Activated CD4-positive, alpha-beta T cell treated with anti-CD3 and anti-CD28 coated beads for 36 hours (primary cell): ENCODE measurements at places on chromosomes 16 and 17.
A peak's percentile ranks its signal among the peaks of the same experiment; 100 is the strongest.

DNA sequence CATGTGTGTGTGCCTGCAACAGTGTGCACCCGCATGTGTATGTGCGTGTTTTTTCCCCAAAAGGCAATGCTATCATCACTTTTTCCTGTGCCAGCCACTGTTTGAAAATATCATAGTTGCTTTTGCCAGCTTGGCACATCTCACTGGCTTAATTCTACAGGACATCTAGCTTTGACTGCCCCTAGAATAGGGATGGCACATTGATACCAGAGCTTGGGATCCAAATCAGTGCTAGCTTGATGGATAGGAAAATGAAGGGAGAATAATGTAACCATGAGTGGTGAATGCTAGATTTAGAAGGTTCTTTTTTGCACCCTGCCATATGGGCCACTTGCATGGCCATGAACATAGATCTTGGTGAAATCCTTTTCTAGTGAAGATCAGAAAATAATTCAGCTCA, 72.7 kb downstream of the HS3ST4 start:
- DNase-seq: no peak
- H3K27me3 ChIP-seq: no peaks in the 10 kb centered on the region
- peaks cover 3% of the 10 kb centered on the region for H3K4me1 ChIP-seq
- no peak overlapping the region for H3K27ac ChIP-seq

- no peak for DNase-seq
- H3K27ac ChIP-seq: no peak overlapping the region
- no peaks in the 10 kb centered on the region for H3K36me3 ChIP-seq
- H3K27me3 ChIP-seq: peaks cover 4% of the 10 kb centered on the region
- no peak overlapping the region for H3K4me3 ChIP-seq
Measured at GRCh38 chr16:66028510-66029216, 337.8 kb upstream of the CDH5 start.

DNA sequence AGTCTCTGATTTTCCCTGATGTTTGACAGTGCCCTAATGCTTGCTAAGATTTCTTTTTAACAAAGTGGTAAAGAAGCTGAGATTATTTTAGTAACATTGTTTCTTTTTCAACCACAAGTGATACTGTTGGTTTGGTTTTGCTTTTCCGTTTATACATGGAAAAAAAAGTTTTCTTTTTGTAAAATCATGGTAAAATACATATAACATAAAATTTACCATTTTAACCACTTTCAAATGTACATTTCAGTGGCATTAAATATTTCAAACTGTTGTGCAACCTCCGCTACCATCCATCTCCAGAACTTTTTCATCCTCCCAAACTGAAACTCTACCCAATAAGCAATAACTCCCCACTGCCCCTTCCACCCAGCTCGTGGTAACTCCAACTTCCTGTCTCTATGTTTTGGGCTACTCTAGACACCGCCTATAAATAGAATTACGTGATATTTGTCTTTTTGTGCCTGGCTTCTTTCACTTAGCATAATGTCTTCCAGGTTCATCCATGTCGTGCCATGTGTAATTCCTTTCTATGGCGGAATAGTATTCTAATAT, 4.6 kb downstream of the CIITA start:
- H3K4me3 ChIP-seq: no peak overlapping the region
- peaks cover 52% of the 10 kb centered on the region for H3K27me3 ChIP-seq
- peaks cover 44% of the 10 kb centered on the region for H3K4me1 ChIP-seq
- H3K36me3 ChIP-seq: no peaks in the 10 kb centered on the region
- no peak for DNase-seq

GRCh38 chr17:62713086-62713881, 85.8 kb downstream of the MRC2 start:
- no peak for DNase-seq
- peaks cover 30% of the 10 kb centered on the region for H3K27me3 ChIP-seq
- H3K27ac ChIP-seq: no peak overlapping the region

- no peak overlapping the region for H3K27ac ChIP-seq
- no peak overlapping the region for H3K4me3 ChIP-seq
- no peak for DNase-seq
- H3K36me3 ChIP-seq: no peaks in the 10 kb centered on the region
- H3K4me1 ChIP-seq: no peaks in the 10 kb centered on the region
- H3K27me3 ChIP-seq: no peaks in the 10 kb centered on the region
Measured at GRCh38 chr16:8430401-8430800, 159.9 kb downstream of the TMEM114 start.

DNA sequence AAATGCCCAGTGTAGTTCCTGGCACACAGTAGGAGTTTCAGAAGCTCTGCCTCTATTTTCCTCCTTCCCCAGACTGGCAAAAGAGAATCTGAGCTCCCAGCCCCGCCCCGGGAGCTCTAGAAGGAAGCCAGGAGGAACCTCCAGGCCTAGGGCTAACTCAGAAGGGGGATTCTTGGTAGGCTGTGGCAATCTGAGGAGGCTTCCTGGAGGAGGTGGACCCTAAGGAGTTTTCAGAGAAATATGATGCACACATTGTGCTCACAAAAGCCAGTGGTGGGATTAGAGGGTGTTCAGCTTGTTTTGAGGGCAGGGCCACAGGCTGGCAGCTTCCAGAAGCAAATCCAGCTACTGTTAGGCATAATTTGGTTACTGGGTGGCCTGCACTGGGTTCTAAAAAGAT, 10.0 kb downstream of the ADGRG1 start:
- no peaks in the 10 kb centered on the region for H3K4me1 ChIP-seq
- H3K27ac ChIP-seq: no peak overlapping the region
- no peaks in the 10 kb centered on the region for H3K36me3 ChIP-seq
- peaks cover 10% of the 10 kb centered on the region for H3K27me3 ChIP-seq
- no peak overlapping the region for H3K4me3 ChIP-seq
- no peak for DNase-seq

DNA sequence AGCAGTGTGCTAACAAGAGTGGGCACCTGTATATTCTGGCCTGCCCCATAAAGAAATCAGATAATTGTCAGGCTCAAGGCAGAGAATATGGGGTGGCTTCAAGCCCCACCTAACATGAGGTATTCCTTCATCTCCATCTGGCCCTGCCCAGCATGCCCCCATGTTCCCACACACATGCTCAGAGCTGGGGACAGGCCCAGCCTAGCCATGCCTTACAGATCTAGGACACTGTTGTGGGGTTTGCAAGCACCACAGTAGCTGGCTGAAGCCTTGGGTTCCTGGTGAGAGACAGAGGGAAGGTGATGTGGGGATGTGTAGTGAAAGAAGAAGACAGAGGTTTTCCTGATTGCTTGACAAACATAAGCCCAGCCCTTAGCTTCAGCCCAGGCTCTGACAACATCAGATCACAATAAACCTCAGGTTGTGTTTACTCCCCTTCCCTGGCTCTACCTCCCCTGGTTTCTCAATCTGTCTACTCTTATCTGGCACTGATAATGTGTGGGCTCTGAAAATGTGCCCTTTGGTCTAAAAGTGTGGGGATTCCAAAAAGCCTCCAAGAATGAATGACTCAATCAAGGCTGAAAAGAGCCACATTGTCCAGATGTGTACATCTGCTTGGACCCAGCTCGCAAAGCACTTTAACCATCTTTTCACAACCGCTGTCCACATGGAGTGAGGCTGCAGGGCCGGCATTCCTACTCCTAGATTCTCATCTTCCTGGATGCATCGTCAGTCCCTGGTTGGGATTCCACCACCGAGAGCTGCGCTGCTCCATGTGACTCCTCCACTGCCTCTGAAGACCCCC, 34.4 kb downstream of the CDRT4 start:
- no peak overlapping the region for H3K4me3 ChIP-seq
- no peak overlapping the region for H3K27ac ChIP-seq
- H3K27me3 ChIP-seq: no peaks in the 10 kb centered on the region
- DNase-seq: no peak
- peaks cover 12% of the 10 kb centered on the region for H3K4me1 ChIP-seq

DNA sequence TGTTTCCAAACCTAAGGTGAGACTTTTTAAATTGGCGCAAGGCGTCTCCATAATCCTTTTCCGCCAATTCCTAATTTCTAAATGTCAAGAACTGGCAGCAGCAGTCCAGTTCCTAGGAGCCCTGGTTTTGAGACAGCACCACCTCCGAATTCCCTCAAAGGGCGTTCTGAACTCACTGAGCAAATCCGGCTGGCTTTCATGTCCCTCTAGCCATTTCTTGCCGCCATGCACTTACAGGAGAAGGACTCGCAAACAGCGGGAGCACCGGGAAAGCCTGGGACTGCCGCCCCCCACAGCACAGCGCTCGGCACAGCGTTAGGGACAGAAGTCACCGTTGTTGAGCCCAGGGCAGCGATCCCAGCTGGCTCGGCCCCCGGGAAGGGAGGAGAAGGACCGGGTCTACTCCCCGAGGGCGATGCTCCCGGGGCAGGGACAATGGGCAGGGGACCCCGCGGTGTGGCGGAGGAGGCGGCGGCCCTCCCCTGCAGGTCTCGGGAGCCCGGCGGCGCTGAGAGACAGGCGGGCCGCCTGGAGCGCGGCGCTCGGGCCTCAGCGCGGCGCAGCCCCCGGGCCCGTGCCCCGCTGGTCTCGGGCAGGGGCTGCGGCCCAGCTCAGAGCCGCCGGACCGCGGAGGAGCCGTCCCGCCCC, 545 bp downstream of the ARHGAP17 start:
- H3K36me3 ChIP-seq: peaks cover 31% of the 10 kb centered on the region
- H3K27ac ChIP-seq: peak overlapping the region; percentile 94
- peak overlapping the region; percentile 96 for H3K4me3 ChIP-seq
- no peaks in the 10 kb centered on the region for H3K27me3 ChIP-seq
- H3K4me1 ChIP-seq: peaks cover 81% of the 10 kb centered on the region

DNA sequence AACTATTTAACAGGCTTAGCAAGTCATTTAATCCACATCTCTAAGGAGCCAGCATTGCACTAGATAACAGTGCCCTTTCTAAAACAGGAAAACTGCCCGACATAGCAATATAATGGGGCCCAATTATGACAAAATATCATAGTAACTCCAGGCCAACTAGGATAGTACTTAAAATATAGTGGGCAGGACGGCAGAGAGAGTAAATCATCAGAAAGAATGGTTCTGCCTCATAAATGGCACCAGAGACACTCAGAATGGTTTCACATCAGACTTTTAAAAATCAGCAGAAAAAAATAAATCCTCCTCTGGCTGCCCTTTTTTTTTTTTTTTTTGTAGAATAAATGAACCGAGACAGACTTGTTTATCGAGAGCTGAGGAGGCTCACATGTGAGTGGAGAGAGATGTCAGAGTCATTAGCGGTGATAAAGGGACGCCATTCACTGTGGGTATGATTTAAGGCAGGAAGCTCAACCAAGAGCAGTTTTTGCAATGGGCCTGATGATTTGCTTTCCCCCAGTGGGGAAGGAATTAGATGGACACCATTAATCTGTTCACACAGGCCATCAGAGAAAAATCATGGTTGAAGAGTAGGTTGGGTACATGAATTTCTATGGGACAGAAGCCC, 62.6 kb downstream of the CPPED1 start:
- no peaks in the 10 kb centered on the region for H3K4me1 ChIP-seq
- no peak overlapping the region for H3K4me3 ChIP-seq
- H3K27ac ChIP-seq: no peak overlapping the region
- no peak for DNase-seq

GRCh38 chr17:82974136-82974952, 105.1 kb upstream of the METRNL start:
- peaks cover 18% of the 10 kb centered on the region for H3K4me1 ChIP-seq
- no peak overlapping the region for H3K27ac ChIP-seq
- no peak overlapping the region for H3K4me3 ChIP-seq
- H3K36me3 ChIP-seq: no peaks in the 10 kb centered on the region

DNA sequence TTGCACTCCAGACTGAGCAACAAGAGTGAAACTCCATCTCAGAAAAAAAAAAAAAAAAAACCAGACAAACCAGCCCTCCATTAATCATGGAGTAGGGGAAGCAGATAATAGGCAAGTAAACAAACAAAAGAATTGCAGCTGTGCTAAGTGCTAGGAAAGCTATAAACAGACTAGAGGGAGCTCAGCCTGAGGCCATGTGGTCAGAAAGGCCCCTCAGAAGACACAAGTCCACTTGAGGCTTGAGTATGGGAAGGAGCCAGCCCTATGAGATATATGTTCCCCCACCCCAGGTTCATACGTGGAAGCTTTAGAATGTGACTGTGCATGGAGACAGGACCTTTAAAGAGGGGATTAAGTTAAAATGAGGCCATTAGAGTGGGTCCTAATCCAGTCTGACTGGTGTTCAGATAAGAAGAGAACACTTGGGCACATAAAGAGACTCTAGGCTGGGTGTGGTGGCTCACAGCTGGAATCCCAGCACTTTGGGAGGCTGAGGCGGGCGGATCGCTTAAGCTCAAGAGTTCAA, 132.6 kb upstream of the NOL11 start:
- peaks cover 3% of the 10 kb centered on the region for H3K4me1 ChIP-seq
- H3K27ac ChIP-seq: no peak overlapping the region
- H3K36me3 ChIP-seq: peaks cover 10% of the 10 kb centered on the region
- H3K27me3 ChIP-seq: no peaks in the 10 kb centered on the region
- H3K4me3 ChIP-seq: no peak overlapping the region

DNA sequence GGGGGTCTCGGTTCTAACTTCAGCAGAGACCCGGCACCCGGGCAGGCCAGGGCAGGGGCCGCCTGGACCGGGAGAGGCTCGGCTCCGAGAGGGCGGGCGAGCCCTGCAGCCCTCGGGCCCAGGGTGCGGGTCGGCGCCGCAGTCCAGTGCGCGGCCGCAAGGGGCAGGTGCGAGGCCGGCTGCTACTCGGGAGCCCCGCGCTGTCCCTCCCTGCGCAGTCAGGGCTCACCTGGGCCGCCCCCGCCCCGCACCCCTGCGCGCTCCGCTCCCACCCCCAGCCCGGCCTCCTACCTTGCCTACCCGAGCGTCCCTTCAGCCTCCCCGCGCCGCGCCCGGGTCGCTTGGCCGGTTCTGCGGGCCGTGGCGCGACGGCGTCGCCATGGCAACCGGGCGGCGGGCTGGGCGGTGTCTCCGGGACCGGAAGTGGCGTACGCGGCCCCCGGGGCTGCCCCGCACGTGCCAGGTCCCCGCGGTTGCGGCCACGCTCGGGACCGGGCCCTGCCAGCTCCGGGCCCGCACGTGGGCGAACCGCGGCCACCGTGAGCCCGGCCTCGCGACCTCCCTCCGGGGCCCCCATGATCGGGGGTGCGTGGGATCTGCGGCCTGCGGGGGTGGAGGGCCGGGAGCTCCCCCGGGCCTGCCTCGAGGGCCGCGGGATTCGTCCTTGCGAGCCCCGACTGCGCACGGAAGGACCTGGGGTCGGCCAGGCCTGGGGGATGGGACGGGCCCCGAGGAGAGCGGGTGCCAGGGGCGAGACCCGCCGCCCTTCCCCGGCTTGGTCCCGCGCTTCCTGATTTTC, at the start of gene CYB561:
TSS of gene CYB561 (minus strand) at position 353 of the 799 bp plus-strand sequence. CDS start 8,759 bp downstream, outside the sequence.
- peak within 1 kb of the TSS; percentile 72 for H3K27ac ChIP-seq
- peaks cover 3% of the 10 kb centered on the region for H3K27me3 ChIP-seq
- peak; percentile 81 for DNase-seq

- no peaks in the 10 kb centered on the region for H3K27me3 ChIP-seq
- peaks cover 18% of the 10 kb centered on the region for H3K4me1 ChIP-seq
- peaks cover 5% of the 10 kb centered on the region for H3K36me3 ChIP-seq
- H3K4me3 ChIP-seq: no peak overlapping the region
- no peak overlapping the region for H3K27ac ChIP-seq
- no peak for DNase-seq
Measured at GRCh38 chr17:39194089-39194984, 3.1 kb downstream of the CACNB1 start.

GRCh38 chr16:48547530-48547929, 62.5 kb downstream of the N4BP1 start:
- no peaks in the 10 kb centered on the region for H3K27me3 ChIP-seq
- DNase-seq: no peak
- H3K27ac ChIP-seq: no peak overlapping the region
- peaks cover 23% of the 10 kb centered on the region for H3K36me3 ChIP-seq
- H3K4me3 ChIP-seq: no peak overlapping the region
- peaks cover 3% of the 10 kb centered on the region for H3K4me1 ChIP-seq

GRCh38 chr17:66248285-66248684, 19.1 kb upstream of the APOH start:
- DNase-seq: no peak
- peaks cover 29% of the 10 kb centered on the region for H3K4me1 ChIP-seq
- H3K27ac ChIP-seq: no peak overlapping the region
- H3K4me3 ChIP-seq: no peak overlapping the region
